ENCODE measurements at places on chromosomes 2 and 18.
A peak's percentile ranks its signal among the peaks of the same experiment; 100 is the strongest.

GRCh38 chr2:189574793-189575475 lies 5.7 kb downstream of the SLC40A1 start:
- no peak for DNase-seq

DNA sequence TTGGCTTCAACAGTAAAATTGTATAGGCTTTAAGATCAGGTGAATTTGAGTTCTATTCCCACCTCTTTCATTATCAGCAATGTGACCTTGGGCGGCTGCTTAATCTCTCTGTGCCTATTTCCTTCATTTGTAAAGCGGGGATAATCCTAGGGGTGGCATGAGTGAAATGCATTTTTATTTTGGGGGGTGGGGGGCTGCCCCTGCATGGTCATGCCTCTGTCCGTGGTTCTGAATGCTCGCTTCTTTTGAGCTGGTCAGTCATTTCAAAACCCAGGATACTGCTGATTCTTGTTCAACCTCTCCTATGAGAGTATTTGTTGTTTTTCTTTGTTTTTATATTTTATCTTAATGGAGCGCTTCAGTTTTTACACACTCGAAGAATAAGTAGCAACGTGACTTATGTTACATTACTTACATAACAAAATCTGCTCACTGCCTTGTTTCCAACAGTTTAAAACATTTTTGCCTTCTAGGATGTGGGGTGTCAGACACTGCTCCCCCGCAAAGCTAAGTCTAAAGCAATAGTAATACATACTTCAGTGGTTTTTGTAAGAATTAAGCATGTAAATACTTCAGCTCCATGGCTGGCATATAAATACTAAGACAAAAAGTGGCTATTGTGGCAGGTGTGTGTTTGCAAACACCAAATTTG lies 152.6 kb upstream of the PELI1 start:
- peak; percentile 21 for DNase-seq

DNA sequence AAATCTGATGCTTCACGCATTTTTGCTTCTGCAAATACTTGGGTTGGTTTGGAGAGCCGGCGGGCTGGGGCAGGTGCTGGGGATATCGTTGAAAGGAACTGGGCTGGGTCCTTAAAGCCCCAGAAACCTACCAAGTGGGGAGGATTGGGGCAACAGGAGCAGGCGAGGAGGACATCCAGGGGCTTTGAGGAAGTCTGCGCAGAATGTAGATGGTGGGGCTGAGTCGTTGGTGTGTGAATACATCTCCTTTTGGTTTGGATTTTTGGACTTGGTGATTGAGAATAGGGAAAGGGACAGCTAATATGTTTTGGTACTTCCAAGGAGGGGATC lies 1.1 kb downstream of the DCC start:
- no peak for DNase-seq

DNA sequence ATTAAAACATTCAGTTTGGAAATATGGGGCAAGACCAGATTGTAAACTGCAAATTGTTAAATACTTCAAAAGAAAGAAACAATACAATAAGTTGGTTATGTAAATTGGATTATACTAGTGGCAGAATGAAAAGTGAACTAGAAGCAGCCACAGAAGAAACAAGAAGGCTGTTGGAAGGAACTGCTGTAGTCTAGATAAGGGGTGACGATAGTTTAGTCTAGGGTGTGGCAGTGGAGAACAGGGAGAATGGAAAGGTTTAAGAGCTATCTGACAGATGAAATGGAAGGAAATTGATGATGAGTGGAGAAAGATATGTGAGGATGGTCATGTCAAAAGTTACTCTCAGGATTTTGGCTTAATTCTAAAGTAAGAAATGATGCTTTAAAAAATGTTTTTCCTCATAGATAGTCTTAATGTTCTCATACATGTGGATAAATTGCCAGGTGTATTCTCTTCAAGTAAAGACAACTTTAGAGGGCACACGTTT lies 179.7 kb downstream of the GPD2 start:
- no peak for DNase-seq

- DNase-seq = no peak
Observed at GRCh38 chr2:188046437-188046836, 245.2 kb upstream of the GULP1 start.

Measured in stimulated activated naive CD8-positive, alpha-beta T cell treated with anti-CD3 and anti-CD28 coated beads, Interleukin-15, Interleukin-2, amounts not matched to agents 100 U/mL and 50 U/mL, for 24 hours (primary cell).